PC-3 (cell line): ENCODE measurements at places on chromosomes 1 and 21. TPM values are rescaled to one million over a fixed set of nuclear protein-coding genes. Genes with fewer than 3 reads are reported as not detected.

DNA sequence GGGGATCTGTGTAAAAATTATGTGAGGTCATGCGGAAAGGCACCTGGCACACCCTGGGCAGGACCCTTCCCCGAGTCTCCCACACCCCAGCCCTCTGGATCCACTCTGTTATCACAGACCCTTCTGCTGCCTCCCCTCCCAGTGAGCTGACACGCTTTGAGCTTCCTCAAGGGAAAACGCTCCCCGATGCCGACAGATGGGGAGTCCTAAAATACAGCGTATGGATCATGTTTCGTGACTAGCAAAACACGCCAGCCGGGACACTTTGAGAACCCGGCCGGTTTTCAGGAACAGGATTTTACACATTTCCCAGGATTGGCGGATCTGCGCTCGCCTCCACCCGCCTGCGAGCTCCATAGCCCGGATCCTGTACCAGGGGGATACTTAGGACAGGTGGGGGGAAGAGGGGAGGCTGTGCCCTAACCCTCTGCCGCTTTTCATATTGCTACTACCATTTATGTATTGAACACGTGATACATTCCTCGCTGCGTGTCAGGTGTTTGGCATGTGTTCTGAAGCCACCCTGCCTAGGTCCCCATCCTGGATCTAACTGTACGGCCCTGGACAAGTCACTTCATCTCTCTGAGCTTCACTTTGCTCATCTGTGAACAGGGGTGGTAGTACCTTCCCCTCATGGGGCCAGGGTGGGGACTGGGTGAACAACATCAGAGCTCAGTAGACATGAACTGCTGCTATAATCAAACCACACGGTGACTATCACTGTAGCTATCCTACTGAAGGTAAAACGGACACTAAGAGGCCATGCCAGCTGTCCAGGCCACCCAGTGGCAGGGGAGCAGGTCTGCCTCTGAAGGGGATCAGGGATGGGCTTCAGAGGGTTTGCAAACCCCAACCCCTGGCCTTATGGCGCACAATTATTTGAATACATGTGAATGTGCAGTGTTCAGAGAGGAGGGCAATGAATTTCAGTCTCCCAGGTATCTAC lies 63.2 kb downstream of the SSBP3 start:
- DNase-seq, result no peak

The ZSCAN20 gene
- total RNA-seq, result 0.84 and 1.6 TPM in 2 replicates

The PTPRC gene
- 0.11 TPM in 1 of 2 replicates, not detected in the other for total RNA-seq

The HSPB7 gene
- not detected in 2 replicates for total RNA-seq

GRCh38 chr1:29804181-29804899 lies 568.0 kb downstream of the PTPRU start:
- no peak for DNase-seq

GRCh38 chr1:165717918-165718515 lies 19.7 kb upstream of the ALDH9A1 start:
- peak; percentile 82 for DNase-seq

- DNase-seq, result peak; percentile 45
These were observed 334.4 kb downstream of the DSCAM start for GRCh38 chr21:40512590-40512989.

DNA sequence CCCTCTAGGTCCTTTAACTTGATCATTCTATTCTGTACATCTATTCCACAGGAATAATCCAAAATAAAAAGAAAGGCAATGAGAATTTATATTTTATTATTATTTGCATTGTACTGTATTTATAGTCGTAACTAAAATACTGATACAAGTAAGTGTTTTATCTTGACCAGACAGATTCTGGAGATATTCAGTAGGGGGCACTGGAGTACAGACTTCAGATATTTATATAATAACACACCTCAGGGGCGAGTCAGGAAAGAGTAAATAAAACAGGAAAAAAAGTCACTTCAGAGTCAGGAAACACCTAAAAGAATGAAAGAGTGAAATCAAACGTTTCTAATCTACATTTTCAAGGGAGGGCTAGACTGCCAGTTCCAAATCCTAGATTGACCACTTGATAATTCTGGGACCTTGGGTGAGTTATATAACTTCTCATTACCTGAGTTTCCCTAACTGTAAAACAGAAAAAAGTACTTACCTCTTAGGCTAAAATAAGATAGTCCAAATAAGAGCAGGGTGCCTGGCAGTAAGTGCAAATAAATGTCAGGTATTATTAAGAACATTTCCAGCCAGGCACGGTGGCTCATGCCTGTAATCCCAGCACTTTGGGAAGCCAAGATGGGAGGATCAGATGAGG lies 31.1 kb upstream of the MTF1 start:
- peak; percentile 72 for DNase-seq

The TTC3 gene
- total RNA-seq, result 121 and 140 TPM in 2 replicates

The OLFML3 gene
- 7.0 TPM in 2 replicates for total RNA-seq
